Pancreas (tissue), 10 donors: ENCODE measurements at places on chromosomes 3 and 15. TPM values are rescaled to one million over a fixed set of nuclear protein-coding genes. Genes with fewer than 3 reads are reported as not detected.

GRCh38 chr15:43210807-43211206, 10.0 kb downstream of the EPB42 start:
- H3K27me3 ChIP-seq = no peaks in the 10 kb centered on the region
- no peak overlapping the region for H3K27ac ChIP-seq
- H3K4me1 ChIP-seq = no peaks in the 10 kb centered on the region
- H3K36me3 ChIP-seq = no peaks in the 10 kb centered on the region
- DNase-seq = no peak

The GHSR gene
- not detected for total RNA-seq

The STXBP5L gene
- total RNA-seq = 0.19 TPM

GRCh38 chr15:80920271-80920699, 69.3 kb downstream of the MESD start:
- H3K27me3 ChIP-seq = no peaks in the 10 kb centered on the region
- H3K4me3 ChIP-seq = no peak overlapping the region
- H3K4me1 ChIP-seq = no peaks in the 10 kb centered on the region
- DNase-seq = no peak

GRCh38 chr3:8793242-8793641, 23.8 kb upstream of the OXTR start:
- H3K4me3 ChIP-seq = no peak overlapping the region
- H3K27me3 ChIP-seq = no peaks in the 10 kb centered on the region
- no peak for DNase-seq
- H3K4me1 ChIP-seq = no peaks in the 10 kb centered on the region

- H3K36me3 ChIP-seq = no peaks in the 10 kb centered on the region
- no peak for DNase-seq
- no peaks in the 10 kb centered on the region for H3K4me1 ChIP-seq
- no peaks in the 10 kb centered on the region for H3K27me3 ChIP-seq
- no peak overlapping the region for H3K4me3 ChIP-seq
- H3K27ac ChIP-seq = no peak overlapping the region
Observed at GRCh38 chr15:58459560-58459959, 27.8 kb downstream of the LIPC start.

The ADAMTS9 gene
- 15.5 TPM for total RNA-seq

DNA sequence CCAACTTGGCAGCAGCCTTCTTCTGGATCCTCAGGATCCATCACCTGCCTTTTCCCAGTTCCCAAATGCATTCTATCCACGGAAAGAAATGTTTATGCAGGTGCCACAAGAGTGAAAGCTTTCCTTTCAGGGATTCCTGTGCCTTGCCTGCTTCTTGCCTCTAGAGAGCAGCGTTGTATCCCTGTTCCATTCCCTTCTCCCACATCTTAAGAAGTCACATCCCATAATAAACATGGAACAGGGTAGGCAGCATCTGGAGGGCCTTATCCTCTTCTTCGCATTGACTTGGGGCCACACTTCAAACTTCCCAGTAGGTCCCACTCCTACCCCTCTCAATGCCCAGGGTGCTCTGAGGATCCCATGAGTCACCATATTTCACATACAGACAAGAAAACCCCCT, 72.7 kb upstream of the DCLK3 start:
- H3K4me1 ChIP-seq = no peaks in the 10 kb centered on the region
- no peak overlapping the region for H3K27ac ChIP-seq
- no peaks in the 10 kb centered on the region for H3K27me3 ChIP-seq
- no peak overlapping the region for H3K4me3 ChIP-seq
- H3K36me3 ChIP-seq = no peaks in the 10 kb centered on the region

The LNP1 gene
- total RNA-seq = 1.2 TPM

- DNase-seq = no peak
- no peaks in the 10 kb centered on the region for H3K27me3 ChIP-seq
- no peaks in the 10 kb centered on the region for H3K4me1 ChIP-seq
Observed at GRCh38 chr3:44762690-44763089, 1.1 kb downstream of the KIF15 start.

The CFAP100 gene
- total RNA-seq = not detected

- no peaks in the 10 kb centered on the region for H3K36me3 ChIP-seq
- no peaks in the 10 kb centered on the region for H3K4me1 ChIP-seq
- no peak for DNase-seq
- no peaks in the 10 kb centered on the region for H3K27me3 ChIP-seq
- no peak overlapping the region for H3K27ac ChIP-seq
Observed at GRCh38 chr3:30852833-30853232, 41.6 kb downstream of the GADL1 start.

The EHD4 gene
- 8.6 TPM for total RNA-seq

DNA sequence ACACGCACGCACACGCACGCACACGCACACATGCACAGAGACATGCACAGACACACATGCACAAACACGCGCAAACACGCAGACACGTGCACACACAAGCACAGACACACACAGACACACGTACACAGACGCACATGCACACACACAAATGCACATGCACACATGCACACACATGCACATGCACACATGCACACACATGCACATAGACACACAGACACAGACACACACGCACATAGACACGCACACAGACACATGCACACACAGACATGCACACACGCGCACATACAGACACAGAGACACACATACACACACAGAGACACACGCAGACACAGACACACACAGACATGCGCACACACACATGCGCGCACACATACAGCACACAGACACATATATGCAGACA, 26.4 kb upstream of the PIGZ start:
- no peak overlapping the region for H3K27ac ChIP-seq
- H3K4me1 ChIP-seq = no peaks in the 10 kb centered on the region
- DNase-seq = no peak
- no peak overlapping the region for H3K4me3 ChIP-seq

DNA sequence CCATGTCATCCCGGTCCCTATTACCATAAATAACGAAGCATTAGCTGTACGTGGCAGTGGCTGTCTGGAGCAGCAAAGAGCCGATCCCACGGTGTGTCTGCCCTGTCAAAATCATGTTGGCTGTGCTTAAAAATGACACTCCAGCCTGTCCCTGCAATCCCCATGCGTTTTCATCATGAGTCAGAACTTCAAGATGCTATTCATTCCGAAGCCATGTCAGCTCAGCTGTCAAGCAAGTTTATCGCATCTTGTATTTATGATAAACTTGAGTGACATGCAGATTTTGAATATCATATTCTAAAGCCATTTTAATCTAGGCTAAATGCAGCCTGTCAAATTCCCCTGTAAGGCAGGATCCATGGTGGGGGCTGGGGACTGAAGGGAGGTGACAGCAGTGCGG, 152.4 kb downstream of the TJP1 start:
- H3K27me3 ChIP-seq = no peaks in the 10 kb centered on the region
- H3K4me1 ChIP-seq = peaks cover 20% of the 10 kb centered on the region
- no peak overlapping the region for H3K4me3 ChIP-seq
- DNase-seq = no peak

GRCh38 chr3:65291448-65292125, 603.8 kb upstream of the ADAMTS9 start:
- H3K4me3 ChIP-seq = no peak overlapping the region
- no peak overlapping the region for H3K27ac ChIP-seq
- H3K4me1 ChIP-seq = peaks cover 7% of the 10 kb centered on the region
- H3K36me3 ChIP-seq = no peaks in the 10 kb centered on the region

The SKOR1 gene
- total RNA-seq = 0.46 TPM

The KIF15 gene
- total RNA-seq = 0.09 TPM

The SERPINI2 gene
- total RNA-seq = 310 TPM

DNA sequence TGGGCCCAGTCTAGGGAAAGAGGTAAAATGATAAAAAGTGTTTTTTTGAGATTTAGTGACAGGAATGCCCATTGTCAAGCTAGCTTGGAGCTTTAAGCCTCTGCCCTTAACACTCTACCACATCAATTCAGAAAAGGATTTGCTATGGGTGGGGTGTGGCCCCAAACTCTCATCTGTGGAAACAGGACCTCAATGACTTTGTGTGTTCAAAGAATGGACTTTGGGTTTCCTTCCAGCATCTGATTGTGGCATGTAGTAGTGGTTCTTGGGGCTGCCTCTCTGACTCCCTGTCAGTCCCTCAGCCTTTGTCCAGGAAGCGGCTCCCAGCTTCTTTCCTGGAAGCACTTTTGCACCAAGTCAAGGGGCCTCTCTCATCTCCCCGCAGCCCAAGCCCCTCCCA, 56.1 kb downstream of the CCNL1 start:
- peaks cover 6% of the 10 kb centered on the region for H3K4me1 ChIP-seq
- no peaks in the 10 kb centered on the region for H3K27me3 ChIP-seq

- DNase-seq = peak; percentile 42
- H3K27me3 ChIP-seq = no peaks in the 10 kb centered on the region
- no peaks in the 10 kb centered on the region for H3K36me3 ChIP-seq
- no peaks in the 10 kb centered on the region for H3K4me1 ChIP-seq
Observed at GRCh38 chr3:58994746-58995330, 55.0 kb downstream of the CFAP20DC start.

The ACOX2 gene
- 5.6 TPM for total RNA-seq

GRCh38 chr3:141306922-141307321, 61.4 kb upstream of the ZBTB38 start:
- H3K27me3 ChIP-seq = no peaks in the 10 kb centered on the region
- H3K4me3 ChIP-seq = no peak overlapping the region
- no peak overlapping the region for H3K27ac ChIP-seq
- no peak for DNase-seq

DNA sequence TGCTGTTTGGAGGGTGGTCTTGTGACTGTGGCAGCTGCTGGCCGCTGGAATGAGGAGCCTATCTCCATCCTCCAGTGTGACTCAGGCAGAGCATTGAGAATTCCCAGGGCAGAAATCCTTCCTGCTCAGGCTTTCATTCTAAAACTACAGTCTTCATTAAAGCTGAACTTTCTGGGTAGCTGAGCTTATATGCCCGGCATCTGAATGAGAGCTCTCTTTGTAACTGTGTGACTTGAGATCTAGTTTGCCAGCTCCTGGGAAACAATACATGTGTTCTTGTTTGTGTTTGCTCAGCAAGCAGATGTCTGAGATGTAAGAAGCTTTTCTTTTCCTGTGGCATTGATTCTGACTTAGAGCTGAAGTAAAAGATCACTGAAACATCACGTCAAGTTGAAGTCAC, 22.4 kb downstream of the RLBP1 start:
- H3K4me3 ChIP-seq = no peak overlapping the region
- peak overlapping the region; percentile 76 for H3K27ac ChIP-seq
- peaks cover 29% of the 10 kb centered on the region for H3K36me3 ChIP-seq
- no peak for DNase-seq
- no peaks in the 10 kb centered on the region for H3K27me3 ChIP-seq

The CASR gene
- total RNA-seq = 7.6 TPM

- peak; percentile 87 for DNase-seq
- H3K4me1 ChIP-seq = peaks cover 12% of the 10 kb centered on the region
- no peaks in the 10 kb centered on the region for H3K27me3 ChIP-seq
- peak overlapping the region; percentile 82 for H3K27ac ChIP-seq
- H3K36me3 ChIP-seq = no peaks in the 10 kb centered on the region
Observed at GRCh38 chr3:23810343-23811184, 4.8 kb downstream of the UBE2E1 start.

- no peaks in the 10 kb centered on the region for H3K4me1 ChIP-seq
- no peak overlapping the region for H3K4me3 ChIP-seq
- no peak overlapping the region for H3K27ac ChIP-seq
- H3K27me3 ChIP-seq = no peaks in the 10 kb centered on the region
Observed at GRCh38 chr3:82942041-82942440, 1180.6 kb upstream of the GBE1 start.

GRCh38 chr3:126477061-126477380, 1.3 kb upstream of the ZXDC start:
- H3K36me3 ChIP-seq = no peaks in the 10 kb centered on the region
- no peaks in the 10 kb centered on the region for H3K27me3 ChIP-seq
- no peak overlapping the region for H3K4me3 ChIP-seq

The CCDC33 gene
- total RNA-seq = not detected

DNA sequence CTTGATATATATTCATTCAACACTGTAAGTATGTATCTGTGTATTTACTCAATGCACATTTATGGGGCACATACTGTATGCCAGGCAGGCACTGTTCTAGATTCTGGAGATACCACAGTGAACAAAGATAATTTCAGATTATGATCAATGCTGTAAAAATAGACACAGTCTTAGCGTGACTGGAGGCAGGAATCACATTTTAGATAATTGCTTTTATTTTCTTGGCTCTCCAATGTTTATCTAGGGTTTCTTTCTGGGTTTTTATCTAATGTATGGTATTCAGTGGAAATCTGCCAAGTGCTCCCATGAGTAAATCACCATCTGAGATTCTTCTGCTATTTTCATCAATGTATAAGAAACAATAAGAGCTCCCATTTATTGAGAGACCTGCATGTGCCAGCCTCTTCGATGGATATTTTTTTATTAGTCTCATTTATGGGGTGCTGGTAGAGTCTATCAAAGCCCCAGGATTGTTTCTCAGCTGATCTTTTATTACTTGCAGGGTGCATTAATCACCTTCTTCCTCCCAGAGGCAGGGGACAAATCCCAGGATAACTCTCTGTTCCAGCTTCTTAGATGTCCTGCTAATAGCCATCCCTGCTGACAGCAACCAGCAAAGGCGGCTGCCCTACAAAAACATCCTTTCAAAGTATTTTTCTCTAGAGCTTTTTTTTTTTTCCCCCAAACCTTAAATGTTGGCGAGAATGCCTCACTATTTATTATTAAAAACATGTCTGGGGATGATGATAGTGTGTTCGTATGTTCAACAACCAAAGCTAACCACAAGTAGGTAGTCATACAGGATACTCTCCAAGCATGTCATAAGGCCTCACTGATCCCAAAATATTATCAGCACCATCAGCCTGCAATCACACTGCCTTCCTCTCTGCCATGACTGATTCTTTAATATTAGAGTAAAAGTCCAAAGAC, 331.0 kb upstream of the RASGRP1 start:
- no peaks in the 10 kb centered on the region for H3K4me1 ChIP-seq
- DNase-seq = no peak
- H3K4me3 ChIP-seq = no peak overlapping the region
- no peaks in the 10 kb centered on the region for H3K27me3 ChIP-seq

GRCh38 chr15:73082812-73083211, 30.5 kb downstream of the NEO1 start:
- no peak overlapping the region for H3K4me3 ChIP-seq
- H3K27me3 ChIP-seq = no peaks in the 10 kb centered on the region
- DNase-seq = no peak
- no peaks in the 10 kb centered on the region for H3K36me3 ChIP-seq

GRCh38 chr3:108136561-108137459, 46.0 kb upstream of the CD47 start:
- H3K4me1 ChIP-seq = peaks cover 25% of the 10 kb centered on the region
- H3K36me3 ChIP-seq = no peaks in the 10 kb centered on the region
- H3K27ac ChIP-seq = no peak overlapping the region
- H3K27me3 ChIP-seq = no peaks in the 10 kb centered on the region
- no peak overlapping the region for H3K4me3 ChIP-seq

DNA sequence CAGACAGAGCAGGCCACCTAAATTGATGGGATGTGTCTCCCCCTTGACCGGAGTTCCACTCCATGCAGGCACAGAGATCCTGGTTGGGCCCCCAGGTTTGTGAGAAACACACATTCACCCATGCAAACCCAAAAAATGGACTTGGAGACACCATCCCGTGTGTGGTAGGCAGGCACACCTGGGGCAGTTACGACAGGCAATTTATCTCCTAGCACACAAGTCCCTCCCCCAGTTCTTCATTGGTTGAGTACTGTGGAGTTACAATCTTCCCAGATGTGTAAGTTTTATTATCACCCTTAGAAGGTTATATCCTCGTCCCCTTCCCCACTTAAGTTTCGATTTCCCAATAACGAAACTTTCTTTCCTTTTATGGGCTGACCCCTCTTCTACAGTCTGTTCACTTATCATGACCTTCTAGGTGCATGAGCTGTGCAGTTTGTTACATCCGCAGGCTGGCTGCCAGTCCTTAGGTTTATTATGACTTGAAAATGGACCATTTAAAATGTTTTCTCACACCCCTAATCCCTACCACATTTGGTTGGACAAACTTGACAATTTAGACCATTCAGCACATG, 27.3 kb downstream of the ARL8B start:
- no peaks in the 10 kb centered on the region for H3K27me3 ChIP-seq
- DNase-seq = no peak
- no peak overlapping the region for H3K27ac ChIP-seq
- no peaks in the 10 kb centered on the region for H3K36me3 ChIP-seq
